ENCODE measurements at places on chromosomes 5 and 9.

DNA sequence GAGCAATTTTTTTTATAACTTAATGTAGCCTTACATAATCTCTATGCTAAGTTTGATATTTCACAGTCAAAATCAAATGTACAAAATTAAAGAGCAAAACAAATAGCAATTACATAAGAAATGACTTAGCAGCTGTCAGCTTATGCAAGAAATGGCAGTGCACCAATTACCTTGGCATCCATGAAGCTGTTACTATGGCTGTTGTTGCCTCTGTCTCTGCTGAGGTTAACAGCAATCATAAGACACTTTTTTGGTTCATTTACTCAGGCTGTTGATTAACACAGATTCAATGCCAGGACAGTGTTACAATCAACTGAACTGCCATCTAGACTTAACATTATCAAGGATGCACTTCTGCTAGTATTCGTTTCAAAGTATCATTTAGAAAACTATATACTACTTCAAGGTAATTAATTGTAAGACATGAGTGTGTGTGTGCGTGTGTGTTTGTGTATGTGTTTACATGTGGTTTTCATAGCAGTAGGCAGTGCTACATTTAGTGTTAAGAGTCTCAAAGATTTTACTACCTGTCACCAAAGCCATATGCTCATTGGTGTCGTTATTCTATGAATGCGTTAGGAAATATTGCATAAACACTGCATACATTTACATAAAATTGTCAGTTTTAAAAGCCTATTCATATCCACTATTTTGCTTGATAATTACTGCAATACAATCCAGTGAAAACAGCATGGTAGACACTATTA lies 1084.2 kb upstream of the COX7C start:
- DNase-seq: no peak
- no peak overlapping the region for H3K27ac ChIP-seq
- no peaks in the 10 kb centered on the region for H3K4me1 ChIP-seq
- H3K36me3 ChIP-seq: no peaks in the 10 kb centered on the region
- no peak overlapping the region for H3K4me3 ChIP-seq

DNA sequence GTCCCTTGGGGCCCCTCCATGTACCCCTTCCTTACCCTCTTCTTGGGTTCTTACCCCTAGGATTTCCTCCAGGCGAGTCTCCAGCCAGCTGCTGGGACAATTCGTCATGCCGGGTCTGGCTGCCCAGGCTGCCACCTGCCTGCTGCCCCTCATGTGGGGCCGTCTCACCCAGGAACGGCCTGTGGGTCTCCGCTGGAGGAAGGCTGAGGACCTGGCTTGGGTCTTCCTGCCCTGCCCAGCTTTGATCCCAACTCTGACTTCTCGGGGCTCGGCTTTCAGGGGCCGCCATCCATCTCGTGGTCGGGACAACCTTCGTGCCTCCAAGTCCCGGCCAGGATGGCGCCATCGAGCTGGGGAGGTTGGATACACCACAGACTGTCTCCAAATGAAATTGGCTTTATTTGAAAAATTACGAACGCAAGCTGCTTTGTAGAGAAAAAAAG lies 38.1 kb downstream of the HMCN2 start:
- no peak for DNase-seq
- no peaks in the 10 kb centered on the region for H3K36me3 ChIP-seq
- no peaks in the 10 kb centered on the region for H3K4me1 ChIP-seq
- no peaks in the 10 kb centered on the region for H3K27me3 ChIP-seq
- no peak overlapping the region for H3K27ac ChIP-seq

DNA sequence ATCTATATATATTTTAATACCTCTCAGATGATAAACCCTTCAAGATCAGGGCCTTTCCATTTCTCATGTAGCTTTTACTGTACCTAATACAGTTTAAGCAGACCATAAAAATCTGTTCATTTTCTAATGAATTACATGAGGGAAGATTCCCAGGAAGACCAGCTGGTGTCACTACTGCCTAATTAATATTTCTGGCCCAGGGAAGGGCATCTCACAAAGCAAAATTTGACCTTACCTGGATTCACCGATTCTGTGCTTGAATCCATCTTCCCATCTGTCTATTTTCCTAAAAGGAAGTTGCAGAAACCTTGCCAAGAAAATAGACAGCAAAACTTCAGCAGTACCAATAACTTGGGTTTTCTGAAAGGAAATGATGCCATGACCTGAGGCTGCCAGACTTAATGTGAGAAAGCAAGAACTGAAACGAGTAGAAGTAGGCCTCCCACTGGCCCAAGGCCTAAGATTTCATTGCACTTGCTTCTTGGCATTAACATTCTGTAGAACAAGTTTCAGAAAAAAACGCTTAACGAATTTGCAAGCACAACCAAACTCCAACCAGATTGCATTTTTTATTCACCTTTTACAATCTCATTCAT lies 83.0 kb upstream of the GLIS3 start:
- H3K27me3 ChIP-seq: no peaks in the 10 kb centered on the region
- no peak for DNase-seq
- H3K4me1 ChIP-seq: no peaks in the 10 kb centered on the region
- H3K4me3 ChIP-seq: no peak overlapping the region
- H3K27ac ChIP-seq: no peak overlapping the region

GRCh38 chr9:4769321-4770080 lies 23.2 kb upstream of the RCL1 start:
- DNase-seq: no peak
- no peak overlapping the region for H3K4me3 ChIP-seq
- no peaks in the 10 kb centered on the region for H3K36me3 ChIP-seq

- H3K36me3 ChIP-seq: no peaks in the 10 kb centered on the region
- H3K4me3 ChIP-seq: peak overlapping the region; percentile 56
- no peaks in the 10 kb centered on the region for H3K4me1 ChIP-seq
- peak overlapping the region; percentile 77 for H3K27ac ChIP-seq
- H3K27me3 ChIP-seq: peaks cover 20% of the 10 kb centered on the region
- peak; percentile 65 for DNase-seq
Observed at GRCh38 chr5:83474161-83474796, 2.7 kb downstream of the VCAN start.

DNA sequence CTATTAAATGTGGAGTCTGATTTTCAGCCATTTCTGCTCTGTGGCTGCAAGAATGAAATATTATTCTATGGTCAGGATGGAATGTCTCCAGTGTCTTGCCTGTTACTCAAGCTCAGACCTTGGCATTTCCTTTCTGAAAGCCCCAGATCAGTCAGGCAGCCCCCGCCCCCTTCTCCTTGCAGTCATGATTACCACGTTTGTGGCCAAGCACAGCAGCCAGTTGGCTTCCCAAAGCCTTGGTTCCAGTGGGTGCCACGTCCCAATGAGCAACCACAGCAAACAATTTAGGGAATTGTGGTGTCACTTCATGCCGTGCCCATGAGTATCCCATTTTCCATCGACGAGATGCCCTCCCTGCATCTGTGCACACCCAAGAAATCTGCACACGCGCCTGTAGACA lies 9.7 kb upstream of the OBP2A start:
- no peaks in the 10 kb centered on the region for H3K4me1 ChIP-seq
- DNase-seq: no peak
- H3K36me3 ChIP-seq: no peaks in the 10 kb centered on the region

- no peaks in the 10 kb centered on the region for H3K36me3 ChIP-seq
- no peaks in the 10 kb centered on the region for H3K27me3 ChIP-seq
- H3K4me1 ChIP-seq: no peaks in the 10 kb centered on the region
- H3K27ac ChIP-seq: no peak overlapping the region
- no peak for DNase-seq
- H3K4me3 ChIP-seq: no peak overlapping the region
Observed at GRCh38 chr5:179375831-179376365, 30.6 kb upstream of the ADAMTS2 start.

DNA sequence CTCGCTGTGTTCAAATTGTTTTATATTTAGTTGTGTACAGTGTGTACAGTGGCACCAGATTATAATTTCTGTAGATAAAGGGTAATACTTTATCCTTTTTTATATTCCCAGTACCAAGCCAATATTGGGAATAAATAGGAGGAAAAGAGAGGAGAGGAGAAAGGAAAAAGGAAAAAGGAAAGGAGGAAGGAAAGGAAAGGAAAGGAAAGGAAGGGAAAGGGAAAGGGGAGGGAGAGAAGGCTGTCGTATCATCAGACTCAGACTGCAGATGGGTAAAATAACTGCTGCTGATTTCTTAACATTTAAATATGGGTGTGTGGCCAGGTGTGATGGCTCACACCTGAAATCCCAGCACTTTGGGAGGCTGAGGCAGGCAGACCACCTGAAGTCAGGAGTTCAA lies 51.0 kb downstream of the C5orf22 start:
- H3K27me3 ChIP-seq: peaks cover 3% of the 10 kb centered on the region
- H3K4me3 ChIP-seq: no peak overlapping the region
- no peak for DNase-seq
- no peaks in the 10 kb centered on the region for H3K36me3 ChIP-seq
- no peak overlapping the region for H3K27ac ChIP-seq

GRCh38 chr5:60377826-60378225 lies 322.1 kb downstream of the DEPDC1B start:
- H3K27ac ChIP-seq: no peak overlapping the region
- H3K4me1 ChIP-seq: no peaks in the 10 kb centered on the region
- H3K27me3 ChIP-seq: no peaks in the 10 kb centered on the region
- no peak overlapping the region for H3K4me3 ChIP-seq

GRCh38 chr5:84384604-84385575 lies at the start of gene EDIL3:
Gene EDIL3, minus strand, starts transcription at chr5:84384880. Its CDS starts 506 bp downstream, at chr5:84384374.
- H3K27ac ChIP-seq: no peak within 1 kb of the TSS
- peak; percentile 59 for DNase-seq
- H3K27me3 ChIP-seq: peaks cover 16% of the 10 kb centered on the region
- no peak within 1 kb of the TSS for H3K4me3 ChIP-seq
- no peaks in the 10 kb centered on the region for H3K4me1 ChIP-seq

DNA sequence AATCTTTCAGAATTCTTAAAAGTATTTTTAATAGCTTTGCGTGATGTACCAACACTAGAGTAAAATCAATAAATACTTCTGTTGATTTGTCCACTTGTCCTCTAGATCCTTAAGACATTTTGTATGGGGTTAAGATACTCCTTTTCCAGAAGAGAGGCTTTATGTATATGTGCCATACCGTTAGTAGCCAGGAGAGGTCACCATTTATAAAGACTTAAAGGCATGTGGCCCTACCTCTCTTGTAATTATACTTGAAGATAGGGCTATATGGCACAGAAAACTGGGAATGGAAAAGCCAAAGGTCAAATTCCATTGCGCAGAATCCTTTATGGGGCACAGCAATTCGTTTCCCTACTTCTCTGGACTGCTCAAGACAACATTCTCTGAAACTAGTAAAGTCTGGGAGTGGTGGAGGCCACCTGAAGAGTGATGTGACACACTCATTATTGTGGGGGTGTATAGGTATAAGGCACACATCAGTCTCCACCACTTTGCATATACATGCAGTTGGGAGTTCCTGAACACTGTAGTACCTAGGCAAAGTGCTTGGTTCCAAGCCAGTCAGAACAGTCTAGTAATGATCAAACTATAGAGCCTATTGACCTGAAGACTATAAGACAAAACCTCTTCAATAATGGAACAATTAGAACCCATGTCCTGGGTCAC lies 140.1 kb upstream of the FBXL17 start:
- no peaks in the 10 kb centered on the region for H3K36me3 ChIP-seq
- peaks cover 4% of the 10 kb centered on the region for H3K4me1 ChIP-seq
- no peaks in the 10 kb centered on the region for H3K27me3 ChIP-seq
- no peak overlapping the region for H3K4me3 ChIP-seq

- H3K4me3 ChIP-seq: no peak overlapping the region
- no peaks in the 10 kb centered on the region for H3K27me3 ChIP-seq
- DNase-seq: peak; percentile 92
Observed at GRCh38 chr9:81833563-81834345, 94.5 kb upstream of the SPATA31D4 start.

GRCh38 chr9:5778805-5779204 lies 54.1 kb downstream of the ERMP1 start:
- no peak overlapping the region for H3K27ac ChIP-seq
- DNase-seq: no peak
- no peaks in the 10 kb centered on the region for H3K36me3 ChIP-seq
- H3K4me3 ChIP-seq: no peak overlapping the region

GRCh38 chr9:133004999-133005760 lies 25.6 kb upstream of the GTF3C5 start:
- H3K4me3 ChIP-seq: no peak overlapping the region

DNA sequence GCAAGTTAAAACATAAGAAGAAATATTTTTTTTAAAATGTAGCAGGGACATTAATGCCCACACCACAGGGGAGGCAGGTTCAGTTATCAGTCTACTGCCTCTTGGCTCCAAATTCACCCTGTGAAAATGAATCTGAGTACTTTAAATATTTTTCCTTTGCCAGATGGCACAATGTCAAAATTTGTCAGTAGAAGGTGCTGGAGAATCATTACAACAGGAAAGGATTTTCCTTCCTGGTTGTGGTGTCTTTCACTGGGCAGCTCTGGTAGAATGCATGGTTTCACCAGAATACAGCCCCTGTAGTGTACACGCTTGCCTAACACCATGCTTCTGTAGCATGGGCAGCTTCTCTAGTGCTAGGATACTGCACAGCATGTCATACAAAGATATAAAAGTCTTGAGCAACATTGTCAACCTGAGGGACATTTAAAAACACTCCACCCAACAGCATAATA lies 9.7 kb upstream of the SREK1 start:
- H3K4me3 ChIP-seq: no peak overlapping the region
- H3K27me3 ChIP-seq: no peaks in the 10 kb centered on the region

DNA sequence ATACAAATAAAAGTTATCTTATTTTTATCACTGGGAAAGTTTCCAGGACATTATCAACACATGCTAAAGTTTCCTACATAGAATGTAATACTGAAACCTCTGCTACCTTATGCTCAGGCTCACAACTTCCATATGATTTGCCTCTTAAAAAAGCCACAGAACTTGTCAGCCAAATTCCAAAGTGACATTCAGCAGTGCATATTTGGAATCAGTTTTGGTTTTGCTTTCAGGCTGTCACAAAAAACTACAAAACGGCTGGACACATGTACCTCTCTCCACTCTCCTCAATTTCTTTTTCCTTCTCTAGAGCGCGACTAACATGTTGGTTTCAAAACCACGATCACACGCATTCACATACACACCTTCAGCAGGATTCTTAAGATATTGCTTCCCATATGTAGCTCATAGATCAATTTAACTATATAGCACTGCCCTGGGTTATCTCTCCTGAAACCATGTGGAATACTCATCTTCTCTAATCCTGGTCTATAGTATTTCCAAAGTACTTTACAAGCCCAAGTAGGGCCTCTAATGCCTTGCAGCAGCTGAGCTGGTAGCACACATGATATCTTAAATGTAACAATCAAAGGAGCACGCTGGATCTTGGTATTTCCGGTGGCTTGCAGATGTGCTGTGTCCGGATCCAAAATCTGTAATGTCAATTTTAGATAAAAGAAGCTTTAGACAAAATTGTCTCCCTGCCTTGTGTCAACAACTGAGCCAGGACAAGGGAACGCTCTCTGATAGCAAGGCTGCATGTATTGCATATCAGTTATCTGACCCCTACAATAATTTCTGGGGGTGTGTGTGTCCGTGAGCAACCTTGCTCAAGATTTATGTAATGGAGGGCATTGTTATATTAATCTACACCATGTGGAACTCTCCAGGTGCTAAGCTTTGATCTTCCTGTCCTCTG lies 203.2 kb downstream of the DMRT2 start:
- no peak overlapping the region for H3K27ac ChIP-seq
- no peak for DNase-seq
- no peak overlapping the region for H3K4me3 ChIP-seq
- no peaks in the 10 kb centered on the region for H3K4me1 ChIP-seq
- no peaks in the 10 kb centered on the region for H3K36me3 ChIP-seq
- H3K27me3 ChIP-seq: no peaks in the 10 kb centered on the region

GRCh38 chr5:107875833-107876232 lies 205.1 kb upstream of the EFNA5 start:
- no peaks in the 10 kb centered on the region for H3K27me3 ChIP-seq
- no peak overlapping the region for H3K4me3 ChIP-seq
- DNase-seq: no peak
- H3K27ac ChIP-seq: no peak overlapping the region
- no peaks in the 10 kb centered on the region for H3K4me1 ChIP-seq
- H3K36me3 ChIP-seq: no peaks in the 10 kb centered on the region

Measured in adrenal gland (tissue), 19 donors.